GM12865 (cell line): ENCODE measurements at places on chromosomes 11 and 22.

GRCh38 chr11:73921180-73921579, 29.6 kb upstream of the DNAJB13 start:
- DNase-seq: no peak

DNA sequence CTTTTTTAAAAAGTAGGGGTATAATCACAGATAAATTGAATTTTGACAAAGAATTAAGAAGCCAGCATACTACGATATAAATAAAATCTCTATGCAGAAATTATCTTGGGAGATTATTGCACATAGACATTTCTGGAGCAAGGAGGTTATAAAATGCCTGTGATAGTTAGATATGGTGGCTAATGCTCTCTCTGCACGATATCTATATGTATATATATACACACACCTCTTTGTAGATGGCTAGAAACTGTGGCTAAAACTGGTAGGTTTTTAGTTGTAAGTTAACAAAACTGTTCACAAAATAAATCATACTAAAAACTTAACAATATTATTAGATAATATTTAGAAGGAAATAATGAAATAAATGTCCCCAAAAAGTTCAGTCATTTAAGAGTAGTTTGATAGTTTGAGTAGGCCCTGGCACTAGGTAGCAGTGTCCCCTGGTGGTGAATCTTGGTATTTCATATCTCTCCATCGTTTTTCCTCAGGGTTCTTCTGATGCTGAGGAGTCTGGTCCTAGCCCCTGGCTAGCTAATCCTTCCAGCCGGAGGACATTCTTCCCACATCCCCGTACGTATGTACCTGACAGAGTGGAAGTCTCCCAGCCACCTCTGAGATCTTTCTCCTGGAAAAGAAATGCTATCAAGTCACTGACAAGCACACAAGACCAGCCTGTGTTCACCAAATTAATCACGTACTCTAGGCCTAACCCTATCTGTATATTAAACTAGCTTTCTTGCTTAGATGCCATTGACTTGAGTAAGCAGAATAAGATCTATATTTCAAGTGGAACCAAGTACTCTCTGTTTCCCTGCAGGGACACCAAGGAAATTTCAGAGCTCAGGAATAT, 32.2 kb downstream of the ART5 start:
- DNase-seq: peak; percentile 46

DNA sequence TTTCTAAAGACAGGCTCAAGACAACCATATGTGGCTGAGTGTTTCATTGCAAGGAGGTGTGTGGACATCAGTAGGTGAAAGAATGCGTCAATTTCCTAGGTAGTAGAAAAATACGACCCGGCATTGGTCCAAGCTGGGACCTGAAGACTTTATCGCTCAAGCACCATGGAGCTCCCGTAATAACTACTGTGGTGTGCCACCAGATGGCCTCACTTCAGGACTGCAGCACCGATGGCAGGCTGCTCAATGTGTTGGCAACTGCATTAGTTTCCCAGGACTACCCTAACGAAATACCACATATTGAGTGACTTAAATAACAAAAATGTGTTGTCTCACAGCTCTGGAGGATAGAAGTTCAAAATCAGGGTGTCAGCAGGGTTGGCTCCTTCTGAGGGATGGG, 72.4 kb upstream of the FAT3 start:
- no peak for DNase-seq

GRCh38 chr11:45062974-45063635, 83.3 kb upstream of the PRDM11 start:
- DNase-seq: no peak

DNA sequence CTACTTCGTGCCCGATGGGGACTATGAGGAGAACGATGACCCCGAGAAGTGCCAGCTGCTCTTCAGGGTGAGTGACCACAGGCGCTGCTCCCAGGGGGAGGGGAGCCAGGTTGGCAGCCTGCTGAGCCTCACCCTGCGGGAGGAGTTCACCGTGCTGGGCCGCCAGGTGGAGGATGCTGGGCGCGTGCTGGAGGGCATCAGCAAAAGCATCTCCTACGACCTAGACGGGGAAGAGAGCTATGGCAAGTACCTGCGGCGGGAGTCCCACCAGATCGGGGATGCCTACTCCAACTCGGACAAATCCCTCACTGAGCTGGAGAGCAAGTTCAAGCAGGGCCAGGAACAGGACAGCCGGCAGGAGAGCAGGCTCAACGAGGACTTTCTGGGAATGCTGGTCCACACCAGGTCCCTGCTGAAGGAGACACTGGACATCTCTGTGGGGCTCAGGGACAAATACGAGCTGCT, 751 bp downstream of the FIBIN start:
- DNase-seq: no peak
